ENCODE measurements at places on chromosomes 4 and X.

DNA sequence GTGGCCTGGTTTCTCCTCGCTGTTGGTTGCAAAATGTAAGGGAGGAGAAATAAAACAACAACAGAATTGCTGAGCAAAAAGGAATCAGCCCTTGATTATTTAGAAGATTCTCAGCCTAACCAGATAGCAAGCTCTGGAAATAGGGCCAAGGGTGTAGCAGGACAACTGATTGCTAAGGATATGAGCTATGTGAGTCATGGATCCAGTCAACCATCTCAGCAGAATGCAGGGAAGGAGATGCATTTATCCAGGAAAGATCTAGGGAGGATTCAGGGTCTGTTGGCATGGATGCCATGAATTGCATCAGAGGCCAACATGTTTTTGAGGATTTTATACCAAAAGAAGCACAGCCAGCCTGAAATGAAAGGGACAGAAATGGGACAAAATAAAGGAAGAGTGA lies 2.2 kb upstream of the XAGE3 start:
- no peak for DNase-seq

GRCh38 chr4:138975225-138975624 lies 40.4 kb upstream of the NOCT start:
- DNase-seq: no peak

- no peak for DNase-seq
Observed at GRCh38 chr4:174317531-174317930, 33.8 kb downstream of the CEP44 start.

GRCh38 chr4:44320833-44321232 lies 127.8 kb downstream of the KCTD8 start:
- no peak for DNase-seq

DNA sequence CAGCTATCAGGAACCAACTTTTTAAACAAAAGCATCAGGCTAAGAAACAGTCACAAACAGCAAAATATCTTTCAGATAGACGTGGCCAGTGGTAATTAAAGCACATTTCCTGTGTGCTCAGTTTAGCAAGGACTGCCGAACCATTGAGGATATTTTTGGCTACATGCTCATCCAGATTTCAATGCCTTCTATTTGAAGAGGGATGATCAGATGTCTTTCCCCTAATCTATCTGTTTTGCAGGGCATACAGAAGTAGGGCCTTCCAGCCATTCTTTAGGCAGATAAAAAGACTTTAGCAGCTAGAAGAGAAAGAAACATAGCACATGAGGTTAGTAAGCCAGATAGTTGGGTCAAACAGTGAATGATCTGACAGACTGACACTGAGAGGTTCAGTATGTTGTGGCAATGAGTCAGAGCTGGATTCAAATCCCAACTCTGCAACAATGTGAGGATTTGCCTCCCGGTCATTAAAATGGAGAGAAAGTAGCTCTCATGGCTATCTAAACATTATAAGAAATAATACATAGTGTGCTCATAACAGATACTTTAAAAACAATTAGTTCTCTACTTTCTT lies 100.0 kb upstream of the PRKG2 start:
- no peak for DNase-seq
